CD4-positive, alpha-beta T cell treated with Interleukin-6 at 100 ng/mL for 8 hours (primary cell): ENCODE measurements at places on chromosomes 3 and 15.
A peak's percentile ranks its signal among the peaks of the same experiment; 100 is the strongest.

GRCh38 chr15:60744826-60745460 lies 266.0 kb upstream of the ICE2 start:
- no peak for DNase-seq

GRCh38 chr15:72271895-72272212 lies 500 bp downstream of the PARP6 start:
- peak; percentile 5 for DNase-seq

DNA sequence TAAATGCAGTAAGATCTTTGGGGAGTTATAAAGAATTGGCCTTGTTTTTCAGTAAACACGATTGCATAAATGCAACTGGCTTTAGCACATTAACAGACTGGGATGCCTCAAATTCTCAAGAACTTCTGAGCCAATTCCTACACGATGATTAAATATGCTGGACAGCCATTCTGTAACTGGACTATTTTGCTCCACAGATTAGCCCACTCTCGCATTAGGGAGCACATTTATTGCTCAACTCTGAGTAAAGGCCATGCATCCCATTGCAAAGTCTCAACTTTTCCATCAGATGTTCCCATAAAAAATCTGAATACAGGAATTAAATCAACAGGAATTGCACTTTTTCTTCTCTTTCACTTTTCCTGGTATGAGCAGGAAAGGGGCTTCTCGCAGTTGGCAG lies 66.7 kb upstream of the PRICKLE2 start:
- DNase-seq, result no peak

- DNase-seq, result peak; percentile 20
Measured at GRCh38 chr15:82810061-82810889, 847 bp downstream of the WHAMM start.
